ENCODE measurements at places on chromosomes 4 and X.

- DNase-seq: no peak
These were observed 220.0 kb downstream of the ENOX2 start for GRCh38 chrX:130682990-130683389.

- no peak for DNase-seq
These were observed 131.2 kb downstream of the SCFD2 start for GRCh38 chr4:53234669-53235068.

- no peak for DNase-seq
These were observed 2010.2 kb upstream of the IGFBP7 start for GRCh38 chr4:59120287-59120814.

DNA sequence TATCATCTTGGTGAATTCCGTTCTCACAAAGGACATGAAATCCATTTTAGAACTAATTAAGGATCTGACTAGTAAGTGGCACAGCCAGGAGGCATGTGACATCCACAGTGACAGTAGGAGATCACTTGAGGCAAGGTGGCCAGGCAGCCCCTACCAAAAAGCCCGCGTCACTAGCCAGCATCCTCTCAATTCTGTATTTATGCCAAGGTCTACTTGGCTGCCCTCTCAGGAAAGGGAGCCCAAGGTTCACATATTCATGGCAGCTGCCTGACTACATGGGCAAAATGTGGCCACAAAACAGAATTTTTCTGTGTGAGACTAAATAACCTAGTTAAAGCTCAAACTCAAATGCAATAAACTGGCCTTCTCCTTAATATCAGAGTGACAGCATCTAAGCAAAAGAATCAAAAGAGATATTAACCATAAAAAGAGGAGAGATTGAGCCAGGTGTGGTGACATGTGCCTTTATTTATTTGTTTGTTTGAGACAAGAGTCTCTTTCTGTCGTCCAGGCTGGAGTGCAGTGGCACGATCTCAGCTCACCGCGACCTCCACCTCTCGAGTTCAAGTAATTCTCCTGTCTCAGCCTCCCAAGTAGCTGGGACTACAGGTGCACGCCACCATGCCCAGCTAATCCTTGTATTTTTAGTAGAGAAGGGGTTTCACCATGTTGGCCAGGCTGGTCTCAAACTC lies 51.5 kb downstream of the SLC9A7 start:
- no peak for DNase-seq

GRCh38 chrX:31420711-31421151 lies 348.9 kb upstream of the FTHL17 start:
- no peak for DNase-seq

DNA sequence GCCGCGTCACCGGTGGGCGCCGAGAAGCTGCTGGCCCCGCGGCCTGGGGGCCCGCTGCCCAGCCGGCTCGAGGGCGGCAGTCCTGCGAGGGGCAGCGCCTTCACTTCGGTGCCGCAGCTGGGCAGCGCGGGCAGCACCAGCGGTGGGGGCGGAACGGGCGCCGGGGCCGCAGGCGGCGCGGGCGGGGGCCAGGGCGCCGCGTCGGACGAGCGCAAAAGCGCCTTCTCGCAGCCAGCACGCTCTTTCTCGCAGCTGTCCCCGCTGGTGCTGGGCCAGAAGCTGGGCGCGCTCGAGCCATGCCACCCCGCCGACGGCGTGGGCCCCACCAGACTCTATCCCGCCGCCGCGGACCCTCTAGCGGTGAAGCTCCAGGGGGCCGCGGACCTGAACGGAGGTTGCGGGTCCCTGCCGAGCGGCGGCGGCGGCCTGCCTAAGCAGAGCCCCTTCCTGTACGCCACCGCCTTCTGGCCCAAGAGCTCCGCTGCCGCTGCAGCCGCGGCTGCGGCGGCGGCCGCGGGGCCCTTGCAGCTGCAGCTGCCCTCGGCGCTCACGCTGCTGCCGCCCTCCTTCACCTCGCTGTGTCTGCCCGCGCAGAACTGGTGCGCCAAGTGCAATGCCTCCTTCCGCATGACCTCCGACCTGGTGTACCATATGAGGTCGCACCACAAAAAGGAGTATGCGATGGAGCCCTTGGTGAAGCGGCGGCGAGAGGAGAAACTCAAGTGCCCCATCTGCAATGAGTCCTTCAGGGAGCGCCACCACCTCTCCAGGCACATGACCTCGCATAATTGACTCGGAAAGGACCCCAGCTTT lies 5.6 kb downstream of the PRDM8 start:
- no peak for DNase-seq

DNA sequence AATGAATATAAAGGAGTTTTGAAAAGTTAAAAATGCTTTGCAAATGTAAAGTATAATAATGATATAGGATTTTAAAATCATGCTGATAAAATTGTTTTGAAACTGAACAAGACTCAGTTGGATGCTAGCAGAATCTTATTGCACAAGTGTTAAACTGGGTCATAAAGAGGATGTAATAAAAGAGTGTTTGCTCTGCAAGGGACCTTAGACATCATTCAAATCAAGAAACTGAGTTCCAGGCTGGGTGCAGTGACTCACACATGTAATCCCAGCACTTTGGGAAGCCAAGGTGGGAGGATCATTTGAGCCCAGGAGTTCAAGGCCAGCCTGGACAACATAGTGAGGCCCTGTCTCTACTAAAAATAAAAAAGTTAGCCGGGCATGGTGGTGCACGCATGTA lies 27.5 kb upstream of the DUSP21 start:
- DNase-seq: no peak

- DNase-seq: no peak
These were observed 1012.0 kb downstream of the RPA4 start for GRCh38 chrX:97895751-97896150.

DNA sequence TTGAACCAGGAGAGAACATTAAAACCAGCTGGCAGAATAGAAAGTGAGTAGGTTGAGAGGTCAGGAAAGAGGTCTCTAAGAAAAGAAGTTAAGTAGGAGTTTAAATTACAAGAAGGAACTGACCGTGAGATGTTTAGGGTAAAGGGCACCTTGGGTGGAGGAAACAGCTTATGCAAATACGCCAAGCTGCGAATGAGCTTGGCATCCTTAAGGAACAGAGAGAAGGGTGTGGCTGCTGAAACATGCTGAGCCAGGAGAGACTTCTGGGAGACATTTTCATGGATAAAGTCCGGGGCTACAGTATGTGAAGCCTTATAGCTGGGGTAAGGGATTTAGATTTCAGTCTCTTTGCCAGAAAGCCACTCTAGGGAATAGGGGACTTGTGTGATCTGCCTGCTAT lies 249.1 kb downstream of the KCNIP4 start:
- no peak for DNase-seq

- peak; percentile 67 for DNase-seq
These were observed 29.2 kb upstream of the MXD4 start for GRCh38 chr4:2290974-2291704.

DNA sequence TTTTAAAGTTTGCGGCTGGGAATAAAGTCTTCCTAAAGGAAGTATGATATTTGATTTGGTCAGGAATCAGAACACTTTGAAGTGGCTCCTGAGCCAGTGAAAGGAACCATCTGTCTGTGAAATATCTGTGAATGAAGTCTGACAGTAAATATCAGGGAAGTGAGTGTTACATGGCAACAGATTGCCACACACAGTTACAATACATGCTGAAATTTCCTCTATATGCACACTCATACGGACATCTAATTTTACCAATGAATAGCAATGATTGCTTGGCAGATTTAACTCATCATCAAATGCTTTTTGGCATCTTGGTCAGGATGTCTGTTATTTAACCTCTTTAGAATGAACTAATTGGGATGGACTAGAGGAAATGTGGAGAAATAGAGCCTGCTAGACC lies 1023.8 kb downstream of the FAT4 start:
- no peak for DNase-seq

GRCh38 chr4:168218645-168219044 lies 99.9 kb downstream of the DDX60 start:
- DNase-seq: no peak

DNA sequence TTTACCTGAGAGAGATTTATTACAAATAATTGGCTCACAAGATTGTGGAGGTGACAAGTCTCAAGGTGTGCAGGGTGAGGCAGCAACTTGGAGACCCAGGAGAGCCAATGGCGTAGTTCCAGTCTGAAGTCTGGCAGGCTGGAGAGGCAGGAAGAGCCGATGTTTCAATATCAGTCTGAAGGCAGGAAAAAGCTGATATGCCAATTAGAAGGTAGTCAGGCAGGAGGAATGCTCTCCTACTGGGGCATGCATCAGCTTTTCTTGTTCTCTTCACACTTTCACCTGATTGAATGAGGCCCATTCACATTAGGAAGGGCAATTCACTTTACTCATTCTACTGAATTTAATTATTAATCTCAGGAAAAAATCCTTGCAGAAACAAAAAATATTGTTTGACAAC lies 1351.7 kb upstream of the ADGRL3 start:
- DNase-seq: no peak

DNA sequence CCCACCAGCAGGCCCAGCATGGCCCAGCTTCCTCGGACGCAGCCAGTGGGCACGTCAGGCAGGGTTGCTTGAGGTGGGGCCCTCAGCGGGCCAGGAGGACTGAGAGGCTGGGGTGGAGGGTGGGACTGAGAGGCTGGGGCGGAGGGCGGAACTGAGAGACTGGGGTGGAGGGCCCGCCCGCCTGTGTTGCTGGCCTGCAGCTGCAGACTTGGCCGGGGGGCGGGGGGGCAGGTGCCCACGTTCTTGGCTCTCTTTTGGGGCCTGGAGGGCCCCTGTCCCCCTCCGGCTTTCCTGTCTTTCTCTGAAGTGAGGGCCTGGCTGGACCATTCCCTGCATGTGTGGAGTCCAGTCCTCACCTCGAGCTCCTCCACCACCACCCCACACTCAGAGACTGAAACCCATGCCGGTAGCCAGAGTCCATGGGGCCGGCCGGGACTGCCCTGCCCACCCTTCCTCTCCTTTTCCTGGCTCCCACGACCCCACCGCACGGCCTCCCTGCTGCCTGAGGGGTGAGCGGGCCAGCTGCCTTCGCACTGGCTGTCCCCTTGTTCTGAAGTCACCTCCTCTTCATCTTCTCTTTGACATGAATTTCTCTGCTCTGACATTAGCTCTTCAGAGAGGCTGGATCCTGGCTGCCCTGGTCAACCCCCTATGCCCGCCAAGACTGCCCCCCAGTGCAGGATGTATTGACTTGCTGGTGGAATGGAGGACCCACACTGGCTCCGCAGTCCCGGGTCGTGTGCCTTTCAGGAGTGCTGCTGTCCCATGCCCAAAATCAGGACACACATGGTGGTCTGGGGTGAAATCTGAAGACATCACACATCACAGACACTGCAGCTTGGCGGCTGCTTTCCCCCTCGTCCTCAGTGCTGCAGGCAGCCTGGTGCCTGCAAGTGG lies 10.1 kb upstream of the NKX1-1 start:
- no peak for DNase-seq

DNA sequence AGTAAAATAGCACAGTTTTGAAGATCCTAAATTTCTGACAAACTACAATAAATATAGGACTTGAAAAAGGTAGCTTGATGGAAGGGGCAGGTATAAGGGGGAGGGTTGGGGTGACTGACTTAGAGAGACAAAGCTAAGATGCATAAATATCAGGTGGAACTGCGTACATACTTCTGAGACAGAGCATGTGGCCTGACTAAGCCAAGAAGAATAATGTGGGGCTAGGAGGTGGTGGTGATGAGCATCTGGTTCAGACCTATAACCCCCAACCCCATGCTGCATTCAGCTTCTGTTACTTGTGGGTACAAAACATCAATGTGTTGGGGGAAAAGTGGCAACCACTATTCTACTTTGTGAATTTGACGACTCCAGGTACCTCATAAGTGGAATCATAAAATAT lies 19.8 kb downstream of the USP9X start:
- DNase-seq: no peak

DNA sequence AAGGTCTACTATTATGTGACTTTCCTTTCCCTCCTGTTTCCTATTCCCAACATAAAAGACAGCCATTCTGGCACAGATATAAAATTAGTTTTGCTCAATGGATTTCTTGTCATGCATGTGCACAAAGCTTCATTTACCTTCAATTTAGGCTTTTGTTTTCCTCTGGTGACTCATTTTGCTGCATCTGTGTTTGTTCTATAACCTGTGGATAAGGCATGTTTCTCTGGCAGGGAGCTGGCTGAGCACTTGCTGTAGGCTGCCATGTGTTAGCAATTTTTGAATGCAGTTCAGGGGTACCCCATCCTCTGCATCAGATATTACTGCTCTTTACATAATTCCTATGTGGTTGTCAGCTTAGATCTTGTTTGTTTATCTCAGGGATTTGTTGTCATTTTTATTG lies 202.8 kb upstream of the GRID2 start:
- DNase-seq: no peak

GRCh38 chrX:101025126-101025525 lies 26.8 kb downstream of the TRMT2B start:
- DNase-seq: no peak

- DNase-seq: no peak
These were observed 73.2 kb upstream of the ANXA10 start for GRCh38 chr4:168019019-168019651.

- DNase-seq: no peak
These were observed 47.7 kb upstream of the GATB start for GRCh38 chr4:151808542-151808941.

DNA sequence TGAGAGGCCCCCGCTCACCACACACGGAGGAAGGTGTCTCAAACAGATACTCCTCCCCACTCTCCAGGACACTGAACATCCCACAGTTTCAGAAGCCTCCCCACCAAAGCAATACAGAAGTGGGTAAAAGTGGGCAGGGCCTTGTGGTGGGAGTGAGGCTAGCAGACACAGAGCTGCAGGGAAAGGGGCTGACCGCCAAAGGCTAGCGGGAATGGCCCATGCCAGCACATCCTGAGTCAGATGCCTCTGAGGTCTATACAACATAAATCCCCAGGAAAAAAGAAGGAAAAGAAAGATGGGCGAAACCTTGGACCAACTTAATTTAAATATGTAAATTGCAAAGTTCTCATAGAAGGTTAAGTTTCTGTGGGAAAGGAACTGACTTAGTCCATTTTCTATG lies 21.9 kb upstream of the ARHGAP10 start:
- DNase-seq: no peak

GRCh38 chr4:145840162-145840768 lies 98.4 kb downstream of the ZNF827 start:
- no peak for DNase-seq

- no peak for DNase-seq
These were observed 80.8 kb downstream of the AWAT2 start for GRCh38 chrX:69968950-69969349.

DNA sequence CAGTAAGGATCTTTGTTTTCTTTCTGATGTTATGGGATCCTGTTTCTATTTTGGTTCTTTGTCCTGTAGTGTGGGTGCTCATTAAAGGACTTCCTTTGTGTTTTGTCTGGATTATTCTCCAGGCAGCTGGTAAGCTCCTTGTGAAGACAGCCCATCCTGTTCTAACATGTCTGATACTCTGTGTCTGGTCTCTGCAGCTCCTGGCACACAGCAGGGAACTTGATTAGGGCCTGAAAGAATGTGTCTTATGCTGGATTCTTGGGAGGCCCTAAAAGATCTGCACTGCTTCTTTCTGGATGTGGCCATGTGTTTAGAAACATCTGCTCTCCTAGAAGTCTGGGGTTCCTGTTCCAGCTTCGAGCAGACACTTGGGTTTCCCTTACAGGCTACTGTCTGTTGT lies 38.1 kb upstream of the ATXN3L start:
- no peak for DNase-seq

GRCh38 chr4:176970853-176971252 lies 178.1 kb upstream of the VEGFC start:
- no peak for DNase-seq

- DNase-seq: no peak
These were observed 11.1 kb downstream of the LSM6 start for GRCh38 chr4:146186596-146186995.

GRCh38 chrX:123184866-123185276 lies 793 bp downstream of the GRIA3 start:
- no peak for DNase-seq

GRCh38 chr4:41214825-41215146 lies 444 bp upstream of the APBB2 start:
- no peak for DNase-seq
